Adrenal gland (tissue), 19 donors: ENCODE measurements at places on chromosomes 3 and 15. TPM values are rescaled to one million over a fixed set of nuclear protein-coding genes. Genes with fewer than 3 reads are reported as not detected.

Gene ARRDC4
- 22.9 TPM for total RNA-seq

Gene CCK
- total RNA-seq: 1.7 TPM

Gene RAB8B
- total RNA-seq: 34.4 TPM

Gene DISP2
- total RNA-seq: 0.50 TPM

Gene CLRN1
- 11.1 TPM for total RNA-seq

Gene MUSTN1
- total RNA-seq: not detected

- H3K27ac ChIP-seq: peak overlapping the region; percentile 78
- no peak for DNase-seq
- H3K36me3 ChIP-seq: no peaks in the 10 kb centered on the region
- H3K4me1 ChIP-seq: peaks cover 29% of the 10 kb centered on the region
- no peak overlapping the region for H3K4me3 ChIP-seq
- H3K27me3 ChIP-seq: no peaks in the 10 kb centered on the region
Observed at GRCh38 chr3:127787571-127788365, 34.5 kb downstream of the MGLL start.

- H3K27ac ChIP-seq: no peak overlapping the region
- H3K4me1 ChIP-seq: no peaks in the 10 kb centered on the region
- no peaks in the 10 kb centered on the region for H3K36me3 ChIP-seq
Observed at GRCh38 chr3:39013289-39013688, 38.5 kb downstream of the SCN11A start.

DNA sequence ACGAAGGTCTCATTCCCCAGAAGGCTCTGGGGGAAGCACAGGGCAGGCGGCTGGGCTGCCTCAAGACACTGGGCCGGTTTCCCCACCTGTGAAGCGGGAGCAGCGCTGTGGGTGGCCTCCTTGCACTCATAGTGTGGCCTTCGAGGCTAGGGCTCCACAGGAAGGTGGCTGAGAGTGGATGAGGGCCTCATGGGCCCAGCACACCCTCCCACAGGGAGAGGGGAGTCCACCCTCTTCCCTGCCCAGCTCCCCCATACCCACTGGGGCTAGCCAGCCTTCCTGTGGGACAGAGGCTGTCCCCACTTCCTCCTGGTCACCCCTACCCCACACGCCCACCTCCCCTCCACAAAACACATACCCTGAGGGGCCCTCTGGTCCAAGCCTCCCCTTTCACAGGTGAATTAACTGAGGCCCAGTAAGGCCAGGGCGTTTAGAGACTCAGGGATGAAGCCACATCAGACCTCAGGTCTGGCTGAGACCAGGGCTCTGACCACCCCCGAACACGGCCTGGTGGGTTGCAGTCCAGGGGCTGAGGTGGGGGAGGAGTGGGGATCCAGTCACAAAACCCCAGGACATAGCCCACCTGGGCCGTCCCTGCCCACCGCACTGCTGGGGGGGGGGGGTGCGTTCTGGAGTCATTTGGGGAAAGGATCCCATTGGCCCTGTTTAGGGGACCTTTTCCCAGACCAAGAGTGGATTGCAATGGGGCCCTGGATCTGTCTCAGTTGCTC is 1.1 kb downstream of the ANPEP start:
- H3K4me1 ChIP-seq: peaks cover 20% of the 10 kb centered on the region
- peak overlapping the region; percentile 52 for H3K4me3 ChIP-seq
- H3K27ac ChIP-seq: peak overlapping the region; percentile 72
- no peak for DNase-seq
- H3K27me3 ChIP-seq: peaks cover 29% of the 10 kb centered on the region
- no peaks in the 10 kb centered on the region for H3K36me3 ChIP-seq

- H3K4me3 ChIP-seq: no peak overlapping the region
- DNase-seq: no peak
- no peak overlapping the region for H3K27ac ChIP-seq
- H3K27me3 ChIP-seq: no peaks in the 10 kb centered on the region
- no peaks in the 10 kb centered on the region for H3K4me1 ChIP-seq
Observed at GRCh38 chr3:154969366-154969765, 110.8 kb upstream of the MME start.

DNA sequence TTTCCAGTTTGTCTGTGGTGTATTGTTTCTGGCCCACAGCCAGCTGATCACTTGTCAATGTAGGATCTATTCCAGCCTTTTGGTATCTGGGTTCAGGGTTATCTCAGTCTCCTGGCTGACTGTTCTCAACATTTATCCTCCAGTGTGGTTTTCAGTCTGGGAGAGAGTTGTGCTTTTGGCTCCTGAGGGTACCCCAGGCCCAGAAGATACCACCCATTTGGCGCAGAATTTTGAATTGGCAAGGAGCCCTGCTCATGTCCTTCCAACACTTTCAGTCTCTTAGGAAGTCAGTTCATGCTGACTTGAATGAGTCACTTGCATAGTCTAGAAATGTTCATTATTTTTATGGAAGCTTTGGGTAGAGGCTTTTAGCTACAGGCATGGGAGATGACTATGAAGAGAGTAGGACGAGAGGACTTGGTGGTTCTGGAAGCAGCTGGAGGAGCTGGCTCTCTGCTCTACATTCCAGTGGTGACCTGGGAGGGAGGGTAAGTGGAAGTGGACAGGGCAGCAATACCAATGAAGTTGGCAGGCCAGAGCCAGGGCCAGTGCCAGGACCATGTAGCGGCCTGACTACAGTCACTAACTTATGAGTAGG is 7.2 kb downstream of the POLR2H start:
- no peak overlapping the region for H3K4me3 ChIP-seq
- peaks cover 46% of the 10 kb centered on the region for H3K4me1 ChIP-seq
- peaks cover 38% of the 10 kb centered on the region for H3K36me3 ChIP-seq
- no peak for DNase-seq
- no peak overlapping the region for H3K27ac ChIP-seq
- H3K27me3 ChIP-seq: no peaks in the 10 kb centered on the region

DNA sequence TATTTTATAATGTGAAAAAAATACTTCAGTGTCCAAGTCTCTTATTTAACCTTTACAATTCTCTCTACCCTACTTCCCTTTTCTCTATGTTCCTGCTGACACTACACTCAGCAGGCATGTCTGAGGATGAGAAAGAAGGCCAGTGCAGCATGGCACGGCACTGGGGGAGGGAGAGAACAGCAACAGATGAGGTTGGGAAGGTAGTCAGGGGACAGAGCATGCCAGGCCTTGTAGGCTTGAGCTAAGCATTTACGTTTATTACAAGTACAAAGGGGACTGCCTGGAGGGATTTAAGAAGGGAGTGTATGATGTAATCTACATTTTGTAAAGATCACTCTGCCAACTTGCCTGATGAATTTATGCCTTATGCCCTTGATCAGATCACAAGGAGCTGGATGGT is 117.3 kb upstream of the WNT5A start:
- no peak overlapping the region for H3K27ac ChIP-seq
- no peaks in the 10 kb centered on the region for H3K36me3 ChIP-seq
- no peak overlapping the region for H3K4me3 ChIP-seq
- H3K27me3 ChIP-seq: no peaks in the 10 kb centered on the region
- DNase-seq: no peak

GRCh38 chr3:9226326-9226725 is 23.1 kb downstream of the SRGAP3 start:
- peak; percentile 50 for DNase-seq
- H3K27ac ChIP-seq: no peak overlapping the region
- H3K27me3 ChIP-seq: no peaks in the 10 kb centered on the region
- no peak overlapping the region for H3K4me3 ChIP-seq
- peaks cover 22% of the 10 kb centered on the region for H3K4me1 ChIP-seq
- no peaks in the 10 kb centered on the region for H3K36me3 ChIP-seq

- DNase-seq: no peak
- H3K27ac ChIP-seq: no peak overlapping the region
- H3K36me3 ChIP-seq: no peaks in the 10 kb centered on the region
- no peak overlapping the region for H3K4me3 ChIP-seq
Observed at GRCh38 chr3:175005881-175006280, 146.7 kb downstream of the NAALADL2 start.

- no peaks in the 10 kb centered on the region for H3K36me3 ChIP-seq
- no peak overlapping the region for H3K4me3 ChIP-seq
- no peak for DNase-seq
- peaks cover 17% of the 10 kb centered on the region for H3K4me1 ChIP-seq
- H3K27ac ChIP-seq: no peak overlapping the region
- no peaks in the 10 kb centered on the region for H3K27me3 ChIP-seq
Observed at GRCh38 chr15:55250941-55251340, 38.7 kb downstream of the RAB27A start.

- no peaks in the 10 kb centered on the region for H3K36me3 ChIP-seq
- peak; percentile 17 for DNase-seq
- H3K27me3 ChIP-seq: no peaks in the 10 kb centered on the region
- H3K4me1 ChIP-seq: no peaks in the 10 kb centered on the region
- H3K4me3 ChIP-seq: no peak overlapping the region
Observed at GRCh38 chr3:155382396-155383042, 89.0 kb upstream of the STRIT1 start.

- H3K27me3 ChIP-seq: peaks cover 39% of the 10 kb centered on the region
- peak overlapping the region; percentile 28 for H3K4me3 ChIP-seq
- DNase-seq: no peak
- H3K36me3 ChIP-seq: no peaks in the 10 kb centered on the region
- H3K4me1 ChIP-seq: peaks cover 12% of the 10 kb centered on the region
- no peak overlapping the region for H3K27ac ChIP-seq
Observed at GRCh38 chr3:27713435-27714145, 8.5 kb downstream of the EOMES start.
